Transverse colon (tissue), 4 donors: ENCODE measurements at places on chromosomes 7 and 10. TPM values are rescaled to one million over a fixed set of nuclear protein-coding genes. Genes with fewer than 3 reads are reported as not detected.

Gene CPXM2
- 19.1 TPM for total RNA-seq

Gene NXPH1
- total RNA-seq, result not detected

Gene GNGT1
- not detected for total RNA-seq

Gene OR2A5
- total RNA-seq, result not detected

Gene VSIR
- total RNA-seq, result 61.7 TPM
